ENCODE measurements at places on chromosomes 5 and 9. TPM values are rescaled to one million over a fixed set of nuclear protein-coding genes. Genes with fewer than 3 reads are reported as not detected.

The FCN1 gene
- total RNA-seq, result 5.3 TPM

- no peak for DNase-seq
Observed at GRCh38 chr5:6578676-6579343, 54.0 kb downstream of the NSUN2 start.

- DNase-seq, result no peak
Observed at GRCh38 chr5:134392301-134392700, 19.4 kb downstream of the CDKN2AIPNL start.

DNA sequence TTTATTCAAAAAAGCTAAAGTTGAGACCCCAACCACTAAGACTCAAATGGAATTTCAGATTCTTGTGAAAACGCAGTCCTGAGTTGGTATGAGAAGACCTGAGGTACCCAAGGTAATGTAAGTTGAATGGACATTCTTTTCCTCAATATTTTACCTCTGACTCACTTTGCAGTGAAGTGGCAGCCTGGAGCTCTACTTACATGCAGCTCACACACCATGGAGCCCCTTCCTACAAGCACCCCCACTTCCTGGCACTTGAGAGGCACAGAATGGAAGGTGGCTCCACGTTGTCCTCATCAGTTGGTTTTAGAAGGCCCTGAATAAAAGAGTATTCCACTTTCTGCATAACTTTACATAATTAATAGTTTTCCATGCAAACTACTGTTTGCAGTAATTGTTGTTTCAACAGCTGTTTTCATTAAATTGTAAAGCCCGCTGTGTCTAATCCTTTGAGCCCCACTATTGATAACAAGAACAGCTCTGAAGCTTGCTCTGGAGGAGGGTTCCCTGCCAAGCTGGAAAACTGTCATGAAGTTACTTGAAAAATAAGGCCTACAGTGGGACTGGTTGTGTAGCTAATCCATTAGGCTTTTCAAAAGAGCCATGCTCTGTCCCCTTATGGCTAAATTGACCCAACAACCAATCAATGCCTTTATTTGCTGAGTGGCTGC lies 102.2 kb upstream of the SPATA31D4 start:
- DNase-seq, result no peak

- no peak for DNase-seq
Observed at GRCh38 chr9:110293248-110293647, 36.9 kb upstream of the TXN start.

Measured in cardiac septum (tissue), 1 donor.